ENCODE measurements at places on chromosomes 7 and 10. TPM values are rescaled to one million over a fixed set of nuclear protein-coding genes. Genes with fewer than 3 reads are reported as not detected.

- DNase-seq, result peak; percentile 88
These were observed 712.8 kb downstream of the PARD3 start for GRCh38 chr10:34102237-34102673.

The MYH16 gene
- 0.08 TPM for polyA plus RNA-seq

DNA sequence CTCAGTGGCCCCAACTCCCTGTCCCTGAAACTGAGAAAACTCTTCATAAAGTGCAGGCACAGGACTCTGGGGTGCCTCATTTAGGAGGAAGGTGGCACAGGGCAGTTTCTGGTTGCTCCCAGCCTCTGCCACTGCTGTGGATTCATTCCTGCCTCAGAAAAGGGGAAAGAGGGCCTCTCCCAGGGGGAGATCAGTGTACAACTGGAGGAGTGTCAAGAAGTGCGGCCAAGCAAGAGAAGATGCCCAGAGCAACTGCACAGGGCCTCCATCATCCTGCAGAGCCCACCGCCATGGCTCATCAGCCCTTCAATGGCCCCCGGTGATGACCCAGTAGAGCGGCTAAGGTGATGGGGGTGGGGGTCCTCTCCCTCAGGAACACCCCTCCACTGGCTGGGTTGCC is 150.3 kb downstream of the PLXNA4 start:
- no peak for DNase-seq

GRCh38 chr7:140501966-140502365 is 22.7 kb upstream of the MKRN1 start:
- DNase-seq, result no peak

The LRMDA gene
- polyA plus RNA-seq, result 6.6 TPM

DNA sequence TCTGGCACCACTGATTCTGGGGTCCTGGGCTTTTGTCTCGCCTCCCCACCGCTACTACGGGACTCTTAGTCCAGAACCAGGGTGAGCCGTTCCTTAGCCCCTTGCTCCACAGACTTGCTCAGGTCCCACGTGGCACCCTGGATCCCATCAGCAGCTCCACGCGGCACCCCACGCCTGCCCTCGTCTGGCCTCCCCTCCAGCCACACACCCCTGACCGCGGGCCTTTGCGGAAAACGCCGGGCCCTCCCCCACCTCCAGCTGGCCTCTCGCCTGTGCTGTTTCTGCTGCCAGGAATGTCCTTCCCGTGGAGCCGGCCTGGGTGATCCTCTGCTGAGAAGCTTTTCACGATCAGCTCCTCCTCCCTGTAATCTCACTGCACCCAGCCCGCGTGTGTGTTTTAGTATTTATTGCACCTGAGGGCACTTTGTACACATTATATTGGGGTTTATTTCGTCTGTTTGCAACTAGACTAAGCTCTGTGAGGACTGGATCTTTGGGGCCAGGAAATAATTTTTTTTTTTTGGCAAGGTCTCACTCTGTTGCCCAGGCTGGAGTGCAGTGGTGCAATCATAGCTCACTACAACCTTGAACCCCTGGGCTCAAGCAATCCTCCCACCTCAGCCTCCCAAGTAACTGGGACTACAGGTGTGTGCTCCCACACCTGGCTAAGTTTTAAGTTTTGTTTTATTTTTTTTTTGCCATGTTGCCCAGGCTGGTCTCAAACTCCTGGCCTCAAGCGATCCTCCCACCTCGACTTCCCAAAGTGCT is 10.5 kb upstream of the TTYH3 start:
- peak; percentile 82 for DNase-seq

DNA sequence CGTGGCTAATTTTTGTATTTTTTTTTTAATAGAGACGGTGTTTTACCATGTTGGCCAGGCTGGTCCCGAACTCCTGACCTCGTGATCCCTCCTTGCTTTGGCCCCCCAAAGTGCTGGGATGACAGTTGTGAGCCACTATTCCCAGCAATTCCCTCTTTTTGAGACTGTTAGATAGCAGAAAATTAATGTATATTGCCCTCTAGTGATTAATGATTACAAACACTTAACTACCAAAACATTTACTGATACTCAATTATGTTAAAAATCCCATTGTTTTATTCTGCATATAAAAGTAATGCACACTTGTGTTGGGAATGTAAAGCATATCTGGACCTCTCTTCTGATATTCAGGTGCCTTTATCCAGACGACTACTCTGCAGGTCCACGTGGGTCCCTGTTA is 41.2 kb upstream of the COBL start:
- no peak for DNase-seq
